ENCODE measurements at places on chromosomes 6 and 20.

DNA sequence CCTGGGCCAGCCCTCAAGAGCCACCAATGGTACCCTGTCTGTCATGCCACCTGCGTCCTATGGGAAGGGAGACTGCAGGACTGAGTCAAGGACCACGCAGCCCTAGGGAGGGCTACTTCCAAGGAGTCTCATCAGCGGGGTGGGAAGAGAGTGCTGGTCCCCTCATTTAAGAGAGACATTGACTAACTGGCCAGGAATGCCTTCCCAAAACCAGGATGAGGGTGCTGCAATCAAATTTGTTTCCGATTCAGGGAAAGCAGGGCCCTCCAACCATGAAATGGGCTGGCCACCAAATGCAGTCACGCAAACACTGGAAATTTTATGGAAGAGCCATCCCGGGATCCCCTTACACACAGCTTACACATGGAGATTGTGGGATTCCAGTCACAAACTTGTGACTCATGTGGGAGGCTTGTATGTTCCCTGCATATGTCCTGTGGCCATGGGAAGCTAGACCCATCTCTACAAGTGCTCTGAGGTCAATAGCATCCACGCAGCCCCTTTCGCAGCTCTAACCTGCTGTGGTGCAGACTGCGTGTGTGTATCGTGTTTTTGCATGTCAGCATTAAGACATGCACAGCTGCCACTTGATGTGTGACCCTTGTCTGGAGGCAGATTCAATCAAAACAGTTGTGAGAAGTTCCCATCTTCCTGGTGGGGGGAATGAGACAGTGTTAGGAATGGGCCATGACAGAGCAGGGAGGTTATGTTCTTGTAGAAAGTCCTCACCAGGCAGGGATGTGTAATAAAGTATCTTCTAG, 53.0 kb upstream of the CST7 start:
- DNase-seq: no peak

DNA sequence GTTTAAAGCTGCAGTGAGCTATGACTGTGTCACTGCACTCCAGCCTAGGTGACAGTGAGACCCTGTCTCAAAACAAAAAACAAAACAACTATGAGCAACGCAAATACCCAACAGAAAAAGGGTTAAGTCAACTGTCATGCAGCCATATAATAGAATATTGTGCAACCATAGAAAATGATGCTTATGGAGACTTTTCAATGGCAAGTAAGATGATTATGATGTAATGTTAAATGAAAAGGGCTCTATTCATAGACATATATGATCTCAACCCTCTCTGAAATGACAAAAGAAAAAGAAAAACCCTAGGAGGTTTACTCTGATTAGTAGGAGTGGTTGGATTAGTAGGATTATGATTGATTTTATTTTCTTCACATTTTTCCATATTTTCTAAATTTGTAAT, 41.3 kb upstream of the TBC1D7 start:
- DNase-seq: no peak

- DNase-seq: no peak
Measured at GRCh38 chr20:32664678-32665159, 9.0 kb downstream of the C20orf203 start.

DNA sequence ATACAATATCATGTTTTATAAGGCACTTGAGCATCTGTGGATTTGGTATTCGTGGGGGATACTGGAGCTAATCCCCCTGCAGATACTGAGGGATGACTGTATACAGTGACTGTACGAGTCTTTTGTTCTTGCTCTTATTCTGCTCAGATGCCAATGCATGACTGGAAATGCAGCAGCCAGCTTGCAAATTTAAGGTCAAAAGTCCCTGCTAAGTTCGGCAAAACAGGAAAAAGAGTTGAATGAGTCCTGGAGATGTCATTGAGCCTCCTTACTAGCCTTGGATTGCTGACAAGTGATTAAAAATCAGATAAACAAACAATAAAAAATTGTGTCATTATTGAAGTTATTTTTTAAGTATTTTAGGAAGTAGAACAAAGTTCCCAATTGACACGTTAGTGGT, 599.3 kb upstream of the IMPG1 start:
- no peak for DNase-seq

DNA sequence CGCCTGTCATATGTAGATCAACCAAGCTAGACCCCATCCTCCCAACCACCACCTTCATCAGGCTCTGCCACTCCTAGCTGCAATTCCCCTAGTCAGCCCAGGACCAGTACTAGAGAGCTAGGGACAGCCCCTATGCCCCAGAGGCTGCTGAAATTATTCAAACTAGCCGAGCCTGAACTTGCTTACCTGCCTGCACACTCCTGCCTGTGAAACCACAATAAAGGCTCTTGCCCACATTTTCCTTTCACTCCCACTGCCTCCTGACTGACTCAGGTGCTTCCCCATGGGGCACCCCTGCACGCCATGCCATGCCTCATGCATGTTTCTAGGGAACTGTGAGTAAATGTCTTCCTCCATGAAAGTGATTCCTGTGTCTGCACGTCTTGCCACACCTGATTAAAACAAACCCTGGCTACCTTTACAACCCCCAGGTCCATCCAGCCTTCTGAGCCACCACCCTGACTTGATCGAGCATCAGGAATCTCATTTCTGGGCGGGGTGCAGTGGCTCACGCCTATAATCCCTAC, 66.5 kb upstream of the IER3 start:
- DNase-seq: no peak
